Activated naive CD8-positive, alpha-beta T cell treated with anti-CD3 and anti-CD28 coated beads, Interleukin-2, amount 10 ng/mL, durations not matched to agents 7 days and 5 days (primary cell): ENCODE measurements at places on chromosomes 1 and 21. TPM values are rescaled to one million over a fixed set of nuclear protein-coding genes. Genes with fewer than 3 reads are reported as not detected.

DNA sequence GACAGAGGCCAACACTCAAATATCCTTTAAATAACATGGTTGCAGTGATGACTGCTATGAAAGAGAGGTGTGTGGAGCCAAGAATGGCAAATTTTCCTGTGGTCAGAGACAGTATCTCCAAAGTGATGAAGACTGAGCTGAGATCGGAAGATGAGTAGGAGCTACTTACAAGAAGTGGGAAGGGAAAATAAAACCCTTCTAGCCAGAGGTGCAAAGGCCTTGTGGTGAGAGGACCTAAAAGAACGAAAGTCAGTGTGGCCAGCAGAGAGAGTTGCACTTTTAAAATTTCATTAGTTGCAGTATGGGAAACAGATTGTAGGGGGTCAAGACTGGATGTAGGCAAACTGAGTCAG lies 17.8 kb downstream of the SLAMF7 start:
- DNase-seq = no peak

- no peak for DNase-seq
Measured at GRCh38 chr1:86798608-86799291, 94.4 kb downstream of the SH3GLB1 start.

GRCh38 chr1:55823541-55824250 lies 608.5 kb upstream of the USP24 start:
- no peak for DNase-seq

- no peak for DNase-seq
Measured at GRCh38 chr21:20661246-20661645, 337.0 kb upstream of the NCAM2 start.

DNA sequence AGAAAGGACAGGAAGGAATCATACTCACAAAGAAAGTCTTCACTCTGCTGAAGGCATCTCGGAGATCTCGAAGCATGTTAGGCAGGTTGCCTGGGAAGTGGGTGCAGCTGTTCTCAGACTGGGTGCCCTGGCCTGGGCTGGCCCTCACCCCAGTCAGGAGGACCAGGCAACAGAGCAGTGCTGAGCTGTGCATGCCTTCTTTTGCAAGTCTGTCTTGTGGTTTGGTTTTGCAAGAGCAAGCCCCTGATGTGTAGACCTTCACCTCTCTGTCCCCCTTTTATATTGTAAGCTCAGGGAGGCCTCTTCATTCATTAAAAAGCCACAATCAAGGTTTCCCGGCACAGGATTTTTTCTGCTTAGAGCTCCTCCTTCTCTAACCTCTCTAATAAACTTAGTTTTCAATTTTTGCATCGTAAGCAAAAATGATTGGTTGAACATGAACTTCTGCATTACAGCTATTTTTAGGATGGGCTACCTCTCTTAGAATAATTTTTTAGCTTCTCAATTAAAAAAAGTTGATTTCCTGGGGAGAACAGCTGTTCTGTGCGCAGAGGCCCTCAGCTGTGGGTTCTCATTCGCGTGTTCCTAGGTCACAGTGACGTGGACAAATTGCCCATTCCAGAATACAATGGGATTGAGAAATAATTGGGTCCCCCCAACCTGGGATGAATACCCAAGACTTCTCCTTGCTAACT lies at the start of gene IL10:
Gene IL10 (minus strand): TSS at position 252 of the 695 bp plus-strand sequence. CDS start 59 bp downstream, at position 193.
- DNase-seq = no peak

The TCP10L gene
- total RNA-seq = 0.23 TPM

GRCh38 chr1:96962216-96962615 lies 240.6 kb downstream of the PTBP2 start:
- no peak for DNase-seq

- DNase-seq = no peak
Measured at GRCh38 chr1:55768327-55768952, 553.3 kb upstream of the USP24 start.

The MMP23B gene
- 5.2 TPM for total RNA-seq

- no peak for DNase-seq
Measured at GRCh38 chr21:43287795-43288755, 119.3 kb downstream of the CRYAA start.
